Type B pancreatic cell (in vitro differentiated cells): ENCODE measurements at places on chromosomes 7 and 10. TPM values are rescaled to one million over a fixed set of nuclear protein-coding genes. Genes with fewer than 3 reads are reported as not detected.
A peak's percentile ranks its signal among the peaks of the same experiment; 100 is the strongest.

DNA sequence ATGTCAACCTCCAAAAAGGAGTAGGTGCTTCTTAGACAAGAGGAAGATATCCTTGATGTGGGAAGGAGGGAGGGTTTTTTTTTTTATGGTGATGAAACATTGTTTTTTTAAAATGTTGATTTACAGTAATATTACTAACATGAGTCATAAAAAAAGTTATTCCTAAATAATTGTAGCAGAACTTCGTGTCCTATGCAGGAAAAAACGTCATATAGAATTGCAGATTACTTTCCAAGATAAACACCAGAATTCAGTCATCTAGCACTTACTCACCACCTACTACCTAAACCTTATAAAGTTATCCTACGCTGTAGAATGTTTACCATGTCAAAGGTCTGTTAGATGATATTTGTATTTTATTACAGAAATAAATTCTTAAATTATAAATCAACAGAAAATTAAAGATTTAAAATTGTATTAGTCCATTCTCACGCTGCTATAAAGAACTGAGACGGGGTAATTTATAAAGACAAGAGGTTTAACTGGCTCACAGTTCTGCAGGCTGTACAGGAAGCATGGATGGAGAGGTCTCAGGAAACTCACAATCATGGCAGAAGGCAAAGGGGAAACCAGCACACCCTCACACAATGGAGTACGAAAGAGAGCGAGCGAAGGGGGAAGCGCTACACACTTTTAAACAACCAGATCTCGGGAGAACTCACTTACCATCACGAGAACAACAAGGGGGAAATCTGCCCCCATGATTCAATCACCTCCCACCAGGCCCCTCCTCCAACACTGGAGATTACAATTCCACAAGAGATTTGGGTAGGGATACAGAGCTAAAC is 105.2 kb upstream of the NEBL start:
- H3K36me3 ChIP-seq: no peaks in the 10 kb centered on the region
- H3K4me1 ChIP-seq: peaks cover 4% of the 10 kb centered on the region
- H3K27ac ChIP-seq: no peak overlapping the region
- no peak for DNase-seq
- no peaks in the 10 kb centered on the region for H3K27me3 ChIP-seq
- H3K4me3 ChIP-seq: no peak overlapping the region

DNA sequence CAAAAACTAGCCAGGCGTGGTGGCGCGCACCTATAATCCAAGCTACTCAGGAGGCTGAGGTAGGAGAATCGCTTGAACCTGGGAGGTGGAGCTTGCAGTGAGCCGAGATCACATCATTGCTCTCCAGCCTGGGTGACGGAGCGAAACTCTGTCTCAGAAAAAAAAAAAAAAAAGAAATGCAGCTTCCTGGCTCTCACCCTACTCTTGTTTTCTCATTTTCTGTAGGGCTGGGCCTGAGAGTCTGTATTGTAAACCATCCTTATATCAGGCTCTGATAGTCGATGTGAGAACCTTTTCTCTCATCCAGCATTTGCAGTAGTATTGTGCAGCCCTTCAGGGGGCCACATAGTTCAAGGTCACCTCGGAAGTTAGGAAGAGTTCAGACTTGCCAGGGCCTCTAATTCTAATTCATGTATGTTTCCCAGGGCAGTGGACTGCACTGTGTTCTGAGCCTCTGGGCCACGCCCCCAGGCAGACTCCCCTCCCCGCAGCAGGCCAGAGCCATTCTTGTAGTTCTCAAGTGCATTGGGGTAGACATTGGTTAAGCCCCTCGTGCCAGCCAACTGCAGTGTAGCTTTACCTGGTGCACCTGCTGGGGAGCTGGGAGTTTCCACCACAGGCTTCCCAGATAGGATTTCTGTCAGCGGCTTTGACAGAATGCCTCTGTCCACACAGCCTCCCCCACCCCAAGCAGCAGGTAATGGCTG is 38.3 kb upstream of the PDCD4 start:
- no peaks in the 10 kb centered on the region for H3K27me3 ChIP-seq
- H3K4me3 ChIP-seq: no peak overlapping the region
- peak overlapping the region; percentile 59 for H3K27ac ChIP-seq
- H3K4me1 ChIP-seq: peaks cover 57% of the 10 kb centered on the region
- DNase-seq: no peak
- H3K36me3 ChIP-seq: peaks cover 8% of the 10 kb centered on the region

DNA sequence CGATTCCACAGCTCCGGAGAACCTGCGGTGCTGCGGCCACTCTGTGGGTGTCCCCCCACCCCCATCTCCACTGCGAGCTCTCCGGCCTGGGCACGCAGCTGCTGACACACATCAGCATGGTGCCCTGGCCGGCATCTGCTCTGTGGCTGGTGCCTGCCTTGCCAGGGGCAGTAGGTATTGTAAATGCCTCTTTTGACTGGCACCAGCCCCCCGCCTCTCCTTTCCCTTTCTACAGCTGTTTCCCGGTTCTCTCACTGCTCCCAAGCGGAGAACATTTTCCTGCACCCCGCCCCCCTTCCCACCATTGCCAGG is 357.1 kb upstream of the ZNF32 start:
- H3K27me3 ChIP-seq: peaks cover 11% of the 10 kb centered on the region
- H3K4me1 ChIP-seq: peaks cover 30% of the 10 kb centered on the region
- no peak overlapping the region for H3K27ac ChIP-seq
- no peak for DNase-seq

DNA sequence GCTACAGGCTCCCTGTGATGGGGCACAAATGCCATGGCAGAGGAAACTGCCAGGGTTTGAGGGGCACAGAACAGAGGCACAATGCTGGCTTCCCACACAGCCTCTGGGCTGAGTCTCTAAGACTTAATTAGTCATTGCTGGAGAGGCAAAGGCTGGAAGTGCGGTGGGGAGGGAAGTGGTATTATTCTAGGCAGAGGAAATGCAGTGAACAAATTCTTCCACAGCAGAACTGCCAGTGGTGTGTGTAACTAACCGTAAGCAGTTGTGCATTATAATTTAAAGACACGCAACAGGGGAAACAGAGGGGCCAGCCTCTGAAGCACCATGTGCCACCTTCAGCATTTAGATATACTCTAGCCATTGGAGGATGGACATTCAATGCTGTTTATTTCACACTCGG is 12.8 kb downstream of the ICA1 start:
- no peak for DNase-seq
- no peak overlapping the region for H3K4me3 ChIP-seq
- H3K36me3 ChIP-seq: no peaks in the 10 kb centered on the region
- H3K27ac ChIP-seq: no peak overlapping the region
- no peaks in the 10 kb centered on the region for H3K4me1 ChIP-seq

- no peak overlapping the region for H3K4me3 ChIP-seq
- H3K27ac ChIP-seq: no peak overlapping the region
- H3K4me1 ChIP-seq: peaks cover 3% of the 10 kb centered on the region
- H3K27me3 ChIP-seq: peaks cover 6% of the 10 kb centered on the region
- DNase-seq: no peak
- no peaks in the 10 kb centered on the region for H3K36me3 ChIP-seq
Observed at GRCh38 chr10:70901276-70901878, 13.0 kb upstream of the PCBD1 start.

DNA sequence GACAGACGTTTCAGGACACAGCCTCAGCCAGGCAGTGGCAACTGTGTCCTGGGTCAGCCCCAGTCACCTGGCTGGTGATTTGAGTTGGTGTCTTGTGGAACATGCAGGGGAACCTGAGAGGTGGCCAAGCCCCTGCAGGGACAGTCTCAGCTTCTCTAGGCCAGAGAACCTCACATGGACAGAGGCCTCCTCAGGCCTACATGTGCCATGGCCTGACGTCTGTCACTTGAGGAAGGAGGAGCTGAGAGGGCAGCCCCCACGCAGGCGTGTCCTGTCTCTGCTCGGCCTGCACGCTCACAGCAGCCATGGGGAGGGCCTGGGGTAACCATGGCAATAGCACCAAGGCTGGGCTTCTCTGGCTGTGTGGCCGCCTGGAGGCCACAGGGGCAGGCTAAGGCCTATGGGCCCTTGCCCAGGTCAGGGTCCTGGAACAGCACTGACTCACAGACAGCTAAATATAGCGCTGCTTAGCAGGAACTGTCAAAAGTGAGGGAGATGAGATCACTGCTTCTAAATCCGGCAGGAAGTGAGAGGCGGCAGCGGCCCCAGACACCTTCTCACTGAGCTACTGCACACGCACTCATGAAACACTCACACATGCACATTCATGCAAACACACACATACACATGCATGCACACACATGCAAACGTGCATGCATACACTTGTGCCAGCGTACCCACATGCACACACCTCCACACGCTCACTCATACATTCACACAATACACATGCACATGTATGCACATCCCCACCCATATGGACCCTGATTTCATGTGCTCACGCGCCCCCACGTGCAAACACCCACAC is 57.0 kb downstream of the YKT6 start:
- no peaks in the 10 kb centered on the region for H3K36me3 ChIP-seq
- H3K4me3 ChIP-seq: peak overlapping the region; percentile 6
- H3K4me1 ChIP-seq: peaks cover 16% of the 10 kb centered on the region

DNA sequence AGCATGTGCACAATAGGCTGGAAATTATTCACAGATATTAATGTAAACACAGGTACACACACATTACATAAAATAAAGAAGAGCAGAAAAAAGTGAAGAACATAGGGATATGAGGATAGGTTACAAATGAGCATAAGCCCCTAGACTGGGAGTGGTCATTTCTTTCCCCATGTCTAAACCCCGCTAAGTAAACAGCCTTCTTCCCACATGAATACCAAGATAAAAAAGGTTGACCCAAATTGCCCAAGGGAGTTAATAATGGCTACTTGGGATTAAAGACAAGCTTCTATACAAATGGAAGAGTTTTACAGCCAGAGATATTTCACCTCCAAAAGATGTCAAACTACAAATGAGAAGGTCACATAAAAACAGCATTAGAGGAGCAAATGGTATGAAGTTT is 527.1 kb upstream of the CELF2 start:
- peaks cover 5% of the 10 kb centered on the region for H3K4me1 ChIP-seq
- H3K36me3 ChIP-seq: no peaks in the 10 kb centered on the region
- H3K4me3 ChIP-seq: no peak overlapping the region
- H3K27me3 ChIP-seq: no peaks in the 10 kb centered on the region
- no peak for DNase-seq

GRCh38 chr7:112186300-112186699 is 19.9 kb downstream of the DOCK4 start:
- H3K36me3 ChIP-seq: no peaks in the 10 kb centered on the region
- peaks cover 17% of the 10 kb centered on the region for H3K4me1 ChIP-seq
- no peak overlapping the region for H3K4me3 ChIP-seq
- H3K27me3 ChIP-seq: no peaks in the 10 kb centered on the region

DNA sequence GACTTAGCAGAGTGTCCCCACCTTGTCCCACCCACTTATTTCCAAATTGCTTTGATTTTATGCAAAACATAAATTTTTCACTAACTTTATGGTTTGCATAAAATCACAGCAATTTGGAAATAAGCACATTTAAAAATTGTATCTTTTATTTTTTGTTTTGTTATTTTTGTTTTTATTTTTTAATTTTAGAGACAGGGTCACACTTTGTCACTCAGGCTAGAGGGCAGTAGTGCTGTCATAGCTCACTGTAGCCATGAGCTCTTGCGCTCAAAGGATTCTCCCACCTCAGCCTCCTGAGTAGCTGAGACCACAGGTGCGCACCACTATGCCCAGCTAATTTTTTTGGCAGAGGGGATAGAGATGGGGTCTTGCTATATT is 43.2 kb downstream of the APBB1IP start:
- H3K4me3 ChIP-seq: no peak overlapping the region
- no peaks in the 10 kb centered on the region for H3K36me3 ChIP-seq
- no peak overlapping the region for H3K27ac ChIP-seq
- H3K4me1 ChIP-seq: peaks cover 6% of the 10 kb centered on the region
- no peak for DNase-seq
- no peaks in the 10 kb centered on the region for H3K27me3 ChIP-seq

DNA sequence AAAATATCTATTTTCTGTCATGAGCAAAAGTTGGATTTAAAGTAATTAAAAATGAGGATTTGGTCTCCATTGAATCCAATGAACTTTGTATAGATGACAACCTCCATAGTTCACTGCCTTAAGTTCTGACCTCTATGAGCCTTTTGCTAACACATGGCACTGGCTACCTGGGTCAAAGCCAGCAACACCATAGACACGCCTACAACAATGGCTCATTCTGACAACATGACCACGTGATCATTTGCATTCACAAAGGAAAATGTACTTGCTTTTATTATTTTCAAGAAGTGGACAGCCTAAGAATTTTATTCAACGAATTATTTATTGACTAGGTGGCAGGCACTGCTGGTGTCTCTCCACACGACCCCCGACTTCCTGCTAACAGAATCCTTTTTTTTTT is 90.6 kb downstream of the CARD11 start:
- no peak overlapping the region for H3K27ac ChIP-seq
- no peaks in the 10 kb centered on the region for H3K27me3 ChIP-seq
- no peak overlapping the region for H3K4me3 ChIP-seq
- no peaks in the 10 kb centered on the region for H3K36me3 ChIP-seq

DNA sequence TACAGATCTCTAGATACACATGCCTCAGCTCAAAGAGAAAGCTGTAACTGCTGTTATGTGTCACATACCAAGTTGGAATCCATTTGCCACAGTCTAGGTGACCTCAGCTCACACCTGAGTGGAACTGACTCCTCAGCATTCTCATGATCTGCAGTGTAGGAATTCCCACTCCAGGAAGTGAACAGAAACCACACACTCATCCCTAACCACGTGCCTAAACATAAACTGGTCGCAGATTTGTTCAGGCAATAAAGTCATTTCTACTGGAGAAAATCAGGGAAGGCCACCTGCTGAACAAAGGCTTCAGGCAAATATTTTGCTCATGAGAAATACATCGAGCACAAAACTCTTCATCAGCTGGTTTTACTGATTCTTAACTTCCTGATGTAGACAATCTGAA is 23.0 kb upstream of the ZMYND11 start:
- H3K36me3 ChIP-seq: no peaks in the 10 kb centered on the region
- H3K4me3 ChIP-seq: no peak overlapping the region
- H3K27ac ChIP-seq: peak overlapping the region; percentile 91
- H3K4me1 ChIP-seq: no peaks in the 10 kb centered on the region
- H3K27me3 ChIP-seq: no peaks in the 10 kb centered on the region

- H3K27ac ChIP-seq: no peak overlapping the region
- H3K4me3 ChIP-seq: no peak overlapping the region
- H3K4me1 ChIP-seq: no peaks in the 10 kb centered on the region
- DNase-seq: no peak
- no peaks in the 10 kb centered on the region for H3K36me3 ChIP-seq
- H3K27me3 ChIP-seq: no peaks in the 10 kb centered on the region
Observed at GRCh38 chr10:117597216-117597615, 54.7 kb downstream of the EMX2 start.

Gene HOXA7
- total RNA-seq: 3.2 and 6.2 TPM in 2 replicates

Gene POT1
- 12.6 and 27.3 TPM in 2 replicates for total RNA-seq

Gene RNF148
- total RNA-seq: 0.39 TPM in 1 of 2 replicates, not detected in the other

Gene NUTM2D
- 7.3 and 9.9 TPM in 2 replicates for total RNA-seq

Gene NPY
- 1.5 and 3.3 TPM in 2 replicates for total RNA-seq

Gene HOXA5
- 55.0 and 77.7 TPM in 2 replicates for total RNA-seq

Gene CYP3A5
- total RNA-seq: 33.1 and 53.0 TPM in 2 replicates

Gene PDK4
- total RNA-seq: 11.7 and 18.3 TPM in 2 replicates

Gene PILRA
- 2.1 and 2.8 TPM in 2 replicates for total RNA-seq

Gene KIAA1217
- 73.2 and 99.0 TPM in 2 replicates for total RNA-seq

Gene FAM25A
- total RNA-seq: not detected in 2 replicates

Gene VSTM2A
- 21.6 and 30.7 TPM in 2 replicates for total RNA-seq
